ENCODE measurements at places on chromosomes 11 and 22.

DNA sequence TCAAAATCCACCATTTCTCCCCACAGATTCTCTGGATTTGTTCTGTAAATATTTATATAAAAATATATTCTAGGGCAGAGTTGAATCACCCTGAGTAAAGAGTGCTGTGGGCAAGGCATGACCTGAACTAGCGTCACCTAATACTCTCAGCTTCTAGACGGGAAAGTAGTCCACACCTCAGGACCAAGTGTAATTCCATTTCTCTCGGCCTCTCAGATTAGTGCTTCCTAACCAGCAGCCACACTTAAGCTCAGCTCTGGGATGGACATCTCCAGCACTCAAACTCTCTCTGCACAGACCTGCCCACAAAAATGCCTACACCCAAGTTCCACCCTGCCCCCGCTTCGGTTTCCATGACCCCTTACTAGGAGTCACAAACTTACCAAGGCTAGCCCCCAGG, 5.3 kb downstream of the SPTBN2 start:
- DNase-seq, result no peak

DNA sequence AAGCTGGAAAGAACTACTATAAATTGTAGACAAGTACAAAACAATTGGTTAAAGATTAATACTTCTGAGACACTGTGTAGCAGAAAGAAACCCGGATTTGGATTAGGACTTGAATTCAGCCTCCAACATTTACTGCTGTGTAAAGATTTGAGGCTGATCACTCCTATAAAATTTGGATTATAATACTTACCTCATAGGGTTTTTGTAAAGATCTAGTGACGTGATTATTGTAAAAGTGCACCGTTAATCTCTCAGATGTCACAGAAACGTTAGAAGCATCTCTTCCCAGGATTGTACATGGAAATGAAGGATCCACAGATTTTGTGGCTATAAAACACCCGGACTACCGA, 323 bp upstream of the HIKESHI start:
- no peak for DNase-seq

GRCh38 chr22:23356094-23356493, 175.8 kb downstream of the BCR start:
- no peak for DNase-seq

GRCh38 chr22:42347281-42347824, 76.9 kb upstream of the TCF20 start:
- peak; percentile 88 for DNase-seq

GRCh38 chr11:128535468-128536457, 51.6 kb downstream of the ETS1 start:
- DNase-seq, result no peak

DNA sequence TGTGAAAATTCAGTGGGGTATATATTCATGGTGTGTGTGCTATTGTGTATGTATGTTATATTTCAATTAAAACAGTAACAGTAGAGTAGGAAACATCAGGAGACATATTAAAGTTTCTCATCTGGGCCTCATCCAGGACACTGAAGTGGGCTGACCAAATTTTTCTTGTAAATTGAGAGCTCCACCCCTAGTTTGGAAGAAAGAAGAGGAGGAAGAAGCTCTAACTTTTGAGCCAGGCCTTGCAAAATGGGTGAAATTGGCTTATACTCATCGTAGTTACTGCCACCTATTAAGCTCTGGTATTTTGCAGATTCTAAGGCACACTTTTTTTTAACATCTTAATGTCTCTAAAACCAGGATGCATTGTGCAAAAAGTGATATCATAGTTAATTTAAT, 33.7 kb downstream of the TSPAN18 start:
- DNase-seq, result no peak

DNA sequence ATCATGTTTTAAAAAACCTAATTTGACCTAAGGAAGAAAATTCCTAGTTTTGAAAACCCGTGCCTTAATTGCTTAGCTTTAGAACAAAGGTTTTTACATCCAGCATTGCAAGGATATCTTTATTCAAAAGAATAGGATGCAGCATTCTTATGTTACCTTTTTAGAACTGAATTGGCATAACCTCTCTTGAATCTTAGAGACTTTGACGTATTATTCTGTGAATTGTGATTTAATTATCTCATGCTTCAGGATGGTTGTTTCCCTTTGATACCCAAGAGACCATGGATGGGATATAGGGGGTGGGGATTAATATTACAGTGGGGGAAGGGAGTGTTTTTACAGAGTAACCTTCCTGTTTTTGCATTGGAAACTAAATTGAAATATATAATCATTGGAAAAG, 49.4 kb downstream of the ARHGEF12 start:
- DNase-seq, result no peak
